ENCODE measurements at places on chromosomes 7 and 10.

- DNase-seq = no peak
Observed at GRCh38 chr10:103512591-103513379, 19.3 kb downstream of the NEURL1 start.

- no peak for DNase-seq
Observed at GRCh38 chr7:151925446-151926335, 30.6 kb upstream of the GALNTL5 start.

DNA sequence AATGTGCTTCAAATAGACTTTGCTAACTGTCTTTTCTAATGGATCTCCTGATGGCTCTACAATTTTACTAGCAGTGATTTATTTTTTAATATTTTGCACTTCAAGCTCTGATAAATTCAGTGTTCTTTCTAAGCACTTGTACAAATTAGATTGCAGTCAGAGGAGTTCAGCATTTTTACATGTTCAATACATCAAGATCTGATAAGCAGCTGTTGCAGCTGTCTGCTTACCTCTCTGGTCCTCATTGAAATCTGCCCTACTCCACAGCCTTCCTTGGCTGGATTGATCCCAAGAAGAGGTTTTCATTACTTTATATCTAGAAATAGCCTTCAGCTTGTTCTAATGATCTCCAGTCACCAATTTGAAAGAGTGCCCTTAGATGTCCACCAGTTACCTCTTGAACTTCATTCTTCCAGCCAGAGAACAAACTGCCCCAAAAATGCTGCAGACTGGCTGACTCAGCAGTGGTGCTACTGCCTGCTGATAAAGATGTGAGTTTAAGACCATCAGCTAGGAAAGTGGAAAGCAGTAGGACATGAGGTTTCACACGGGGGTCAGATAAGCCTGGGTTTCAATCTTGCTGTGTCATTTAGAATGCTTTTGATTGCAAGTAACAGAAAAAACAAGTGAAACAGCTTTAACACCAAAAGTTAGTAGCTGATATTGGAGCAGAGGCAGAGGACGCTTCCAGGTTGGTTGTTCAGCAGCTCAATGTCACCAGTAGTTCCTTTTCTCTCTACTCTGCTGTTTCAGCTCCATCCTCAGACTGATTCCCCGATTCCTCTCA is 350.9 kb upstream of the NPVF start:
- no peak for DNase-seq

GRCh38 chr7:84981055-84981976 is 205.5 kb downstream of the SEMA3D start:
- DNase-seq = no peak

GRCh38 chr10:5354068-5354467 is 10.7 kb upstream of the UCN3 start:
- DNase-seq = no peak

DNA sequence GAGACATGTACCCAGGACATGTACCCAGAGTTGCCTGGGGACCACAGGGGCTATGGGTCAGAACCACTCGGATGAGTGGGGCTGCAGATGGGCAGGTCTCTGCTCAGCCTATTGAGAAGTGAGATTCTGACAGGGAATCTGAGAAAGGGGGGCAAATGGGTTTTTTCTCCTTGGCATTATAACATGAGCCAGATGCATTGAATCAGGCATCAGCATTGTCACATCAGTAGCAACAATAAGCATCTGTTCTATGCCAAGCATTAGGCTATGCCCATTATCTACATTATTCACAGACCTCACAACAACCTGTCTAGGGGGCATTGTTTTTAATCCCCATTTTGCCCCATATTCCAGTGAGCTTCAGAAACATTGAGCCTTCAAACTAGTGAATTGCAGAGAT is 108.2 kb downstream of the PLCE1 start:
- DNase-seq = no peak

GRCh38 chr7:66669088-66669487 is 40.4 kb downstream of the KCTD7 start:
- no peak for DNase-seq

GRCh38 chr10:57880446-57881227 is 387.1 kb downstream of the IPMK start:
- no peak for DNase-seq

DNA sequence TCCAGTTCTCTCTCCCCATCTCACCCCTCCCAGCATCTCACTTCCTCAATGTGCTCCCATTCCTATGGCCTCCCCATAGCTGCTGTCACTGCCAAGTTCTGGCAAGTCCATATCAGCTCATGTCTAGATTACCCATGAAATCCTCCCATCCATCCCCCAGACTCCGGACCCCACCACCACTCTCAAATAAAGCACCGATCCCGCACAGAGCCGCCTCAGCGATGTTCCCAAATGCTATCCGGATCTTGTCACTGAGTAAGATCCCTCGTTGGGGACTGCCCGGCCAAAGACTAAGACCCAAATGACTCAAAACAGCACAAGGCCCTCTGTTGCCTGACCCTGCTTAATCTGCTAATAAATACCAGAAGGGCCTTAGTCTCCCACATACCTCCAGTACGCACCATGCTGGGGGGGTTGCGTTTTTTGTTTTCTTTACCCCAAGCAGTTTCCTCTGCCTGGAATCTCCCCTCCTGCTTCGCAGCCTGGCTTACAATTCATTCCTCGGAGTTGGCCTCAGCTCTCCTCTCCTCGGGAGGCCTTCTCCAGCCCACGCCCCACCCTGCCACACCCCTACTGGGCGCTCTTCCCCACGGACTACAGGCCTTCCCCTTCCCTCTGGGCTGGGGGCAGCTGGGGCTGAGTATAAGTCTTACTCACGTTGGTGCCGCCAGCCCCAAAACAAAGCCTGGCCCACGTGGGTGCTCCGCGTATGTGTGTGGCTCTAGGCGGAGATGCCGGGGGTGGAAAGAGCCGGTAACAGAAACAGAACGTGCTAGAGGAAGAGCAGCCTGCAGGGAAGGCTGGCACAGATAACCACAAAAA is 1.8 kb upstream of the DUSP5 start:
- DNase-seq = no peak

GRCh38 chr7:79590916-79591623 is 137.6 kb upstream of the MAGI2 start:
- no peak for DNase-seq

GRCh38 chr10:82932451-82932850 is 1057.5 kb downstream of the NRG3 start:
- DNase-seq = no peak

- DNase-seq = no peak
Observed at GRCh38 chr7:111041577-111041976, 49.4 kb upstream of the LRRN3 start.

- no peak for DNase-seq
Observed at GRCh38 chr7:39810710-39811109, 139.3 kb upstream of the CDK13 start.

- DNase-seq = no peak
Observed at GRCh38 chr7:36530456-36530855, 140.8 kb downstream of the ANLN start.

DNA sequence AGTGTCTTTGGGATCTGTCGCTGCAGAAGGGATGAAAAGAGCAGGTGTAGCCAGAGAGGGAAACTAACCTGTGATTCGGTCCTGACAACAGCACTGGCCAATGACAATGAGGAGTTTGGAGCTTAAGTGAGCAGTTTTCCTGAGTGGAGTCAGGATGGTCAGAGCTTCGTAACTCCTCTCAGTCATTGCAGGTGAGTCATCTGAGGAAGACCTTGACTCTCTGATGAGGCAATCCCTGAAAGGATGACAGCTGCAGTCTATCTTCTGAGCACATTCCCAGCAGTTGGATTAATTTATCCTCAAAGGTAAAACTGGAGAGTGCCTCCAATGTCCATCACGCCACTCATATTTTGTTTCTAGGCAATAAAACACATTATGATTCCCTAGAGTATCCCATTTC is 401.9 kb downstream of the POM121L12 start:
- no peak for DNase-seq

GRCh38 chr10:43411536-43411935 is 2.5 kb upstream of the HNRNPF start:
- DNase-seq = no peak

- no peak for DNase-seq
Observed at GRCh38 chr7:27634671-27635493, 27.8 kb downstream of the HIBADH start.

GRCh38 chr7:131151034-131151433 is 176.6 kb upstream of the MKLN1 start:
- no peak for DNase-seq

DNA sequence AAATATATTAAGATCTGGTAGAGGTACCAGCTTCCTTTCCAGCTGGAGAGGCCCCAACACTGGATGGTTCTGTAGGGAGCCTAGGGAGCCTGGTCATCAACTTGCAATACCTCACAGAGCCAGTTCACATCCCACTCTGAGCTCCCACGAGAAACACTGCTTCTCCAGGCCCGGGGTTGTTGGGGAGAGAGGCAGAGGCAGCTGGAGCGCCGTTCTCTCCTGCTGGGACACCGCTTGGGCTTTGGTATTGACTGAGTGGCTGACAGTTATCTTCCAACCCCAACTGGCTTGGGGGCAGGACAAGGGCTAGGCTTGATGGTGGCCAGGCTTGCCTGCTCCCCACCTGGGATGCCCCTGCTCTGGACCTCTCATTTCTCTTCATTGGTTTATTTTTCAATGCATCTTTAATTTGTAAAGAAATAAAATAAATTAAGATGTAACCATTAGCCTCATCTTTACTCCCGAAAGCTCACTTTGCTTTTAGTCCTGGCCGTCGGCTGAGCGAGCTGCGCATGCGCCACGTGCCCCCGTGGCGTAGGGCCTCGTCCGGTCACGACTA is 10.0 kb upstream of the CHCHD1 start:
- peak; percentile 25 for DNase-seq

DNA sequence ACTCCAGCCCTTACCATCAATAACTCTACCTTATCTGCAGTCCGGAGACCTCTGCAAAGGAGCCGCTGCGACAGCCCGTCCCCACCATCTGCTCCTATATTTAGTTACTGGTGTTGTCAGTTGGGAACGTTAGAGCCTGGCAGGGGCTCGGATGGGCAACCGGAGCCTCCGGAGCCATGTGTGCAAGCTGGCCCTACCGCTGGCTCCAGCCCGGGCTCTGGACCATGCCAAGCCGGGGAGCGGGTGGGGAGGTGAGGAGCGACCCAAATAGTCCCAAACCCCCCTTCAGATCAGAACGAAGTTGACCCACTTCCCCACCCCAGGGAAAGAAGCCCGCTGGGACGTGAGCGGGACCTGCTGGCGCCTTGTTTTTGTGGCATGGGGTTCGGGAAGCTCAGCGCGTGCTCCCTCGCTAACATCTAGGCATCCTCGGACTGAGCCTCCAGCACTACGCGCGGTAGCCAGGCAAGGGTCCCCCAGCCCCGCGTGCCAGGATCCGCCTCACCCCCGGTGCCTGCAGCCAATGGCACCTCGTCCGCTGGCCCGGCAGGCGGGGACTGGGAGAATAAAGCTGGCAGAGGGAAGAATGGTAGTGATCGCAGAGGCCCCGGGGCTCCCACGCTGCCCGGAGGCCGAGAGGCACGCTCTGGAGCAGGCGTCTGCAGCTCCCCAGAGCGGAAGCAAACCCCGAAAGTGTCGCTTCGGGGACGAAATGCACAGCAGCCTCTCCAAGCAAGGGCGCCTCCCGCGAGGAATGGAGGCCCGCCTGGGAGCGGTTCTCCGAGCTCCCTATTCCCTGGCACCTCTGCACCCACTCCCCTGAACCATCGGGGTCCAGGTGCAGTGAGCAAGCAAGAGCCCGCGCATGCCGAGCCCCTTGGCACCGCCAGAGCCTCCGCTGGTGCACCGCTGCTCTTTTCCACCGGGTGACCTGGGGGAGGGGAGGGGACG is 679 bp downstream of the LRRC20 start:
- DNase-seq = peak; percentile 10

- DNase-seq = no peak
Observed at GRCh38 chr10:130969700-130970099, 341.8 kb downstream of the TCERG1L start.

GRCh38 chr7:110382736-110383135 is 708.2 kb upstream of the LRRN3 start:
- DNase-seq = no peak

- no peak for DNase-seq
Observed at GRCh38 chr7:29228289-29229011, 33.9 kb downstream of the CHN2 start.

DNA sequence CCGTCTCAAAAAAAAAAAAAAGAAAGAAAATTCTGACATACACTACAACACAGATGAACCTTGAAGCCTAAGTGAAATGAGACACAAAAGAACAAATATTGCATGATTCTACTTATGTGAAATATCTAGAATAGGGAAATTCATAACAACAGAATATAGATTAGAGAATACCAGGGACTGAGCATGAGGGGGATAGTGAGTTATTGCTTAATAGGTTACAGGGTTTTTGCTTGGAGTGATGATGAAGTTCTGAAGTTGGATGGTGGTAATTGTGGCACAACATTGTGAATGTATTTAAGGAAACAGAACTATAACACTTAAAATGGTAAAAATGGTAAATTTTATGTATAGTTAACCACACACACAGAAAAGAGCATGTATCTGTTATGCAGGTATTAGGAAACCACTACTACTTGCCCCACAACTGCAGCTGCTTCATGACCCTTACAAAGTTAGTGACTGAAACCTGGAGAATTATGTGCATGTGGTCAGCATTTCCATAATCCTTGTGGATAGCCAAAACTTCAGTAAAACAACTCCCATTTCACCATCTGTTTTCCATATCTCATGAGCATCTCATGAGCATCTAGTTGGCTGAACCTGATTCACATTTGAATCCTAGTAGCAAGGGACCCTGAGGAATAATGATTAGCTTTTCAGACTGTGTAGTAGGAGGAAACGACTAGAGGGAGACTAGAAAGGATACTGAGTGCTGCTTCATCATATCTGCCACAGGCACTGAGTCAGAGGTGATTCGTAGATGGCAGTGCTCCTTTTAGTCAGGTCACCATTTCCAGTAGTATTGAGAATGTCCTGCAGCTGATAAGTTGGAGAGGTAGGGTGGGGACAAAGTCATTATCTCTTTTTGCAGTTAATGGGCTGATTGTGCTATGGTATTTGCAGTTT is 26.3 kb downstream of the SAMD8 start:
- DNase-seq = no peak

GRCh38 chr10:13978533-13979115 is 352.1 kb downstream of the FRMD4A start:
- no peak for DNase-seq

GRCh38 chr7:23679898-23680413 is at the start of gene FAM221A:
TSS of gene FAM221A (plus strand) at chr7:23680199. CDS start at chr7:23680219, 20 bp downstream.
- peak; percentile 65 for DNase-seq

DNA sequence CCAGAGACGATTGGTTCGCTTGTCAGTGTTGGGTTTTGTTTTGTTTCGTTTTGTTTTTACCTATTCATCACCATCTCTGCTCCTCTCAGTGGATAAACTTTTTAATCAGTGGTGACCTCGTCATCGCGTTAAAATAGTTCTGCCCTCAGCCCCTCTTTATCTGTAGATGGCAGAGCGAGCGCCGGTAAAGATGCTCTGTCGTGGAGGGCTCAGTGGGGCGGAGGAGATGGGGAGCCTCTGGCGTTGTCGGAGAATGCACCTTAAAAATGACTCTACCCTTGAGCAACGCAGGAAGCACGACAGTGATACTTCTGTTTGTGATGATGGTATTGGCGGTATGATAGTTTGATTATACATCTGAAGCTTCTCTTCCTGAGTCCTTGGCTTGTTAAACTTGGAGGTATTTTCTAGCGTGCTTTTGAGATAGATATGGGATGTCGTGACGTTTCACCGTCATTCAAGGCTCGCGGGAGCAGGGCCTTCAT is 554 bp downstream of the CSGALNACT2 start:
- DNase-seq = no peak

Data from NCI-H187 (cell line).